Islet precursor cell (in vitro differentiated cells): ENCODE measurements at places on chromosomes 2 and 18.

DNA sequence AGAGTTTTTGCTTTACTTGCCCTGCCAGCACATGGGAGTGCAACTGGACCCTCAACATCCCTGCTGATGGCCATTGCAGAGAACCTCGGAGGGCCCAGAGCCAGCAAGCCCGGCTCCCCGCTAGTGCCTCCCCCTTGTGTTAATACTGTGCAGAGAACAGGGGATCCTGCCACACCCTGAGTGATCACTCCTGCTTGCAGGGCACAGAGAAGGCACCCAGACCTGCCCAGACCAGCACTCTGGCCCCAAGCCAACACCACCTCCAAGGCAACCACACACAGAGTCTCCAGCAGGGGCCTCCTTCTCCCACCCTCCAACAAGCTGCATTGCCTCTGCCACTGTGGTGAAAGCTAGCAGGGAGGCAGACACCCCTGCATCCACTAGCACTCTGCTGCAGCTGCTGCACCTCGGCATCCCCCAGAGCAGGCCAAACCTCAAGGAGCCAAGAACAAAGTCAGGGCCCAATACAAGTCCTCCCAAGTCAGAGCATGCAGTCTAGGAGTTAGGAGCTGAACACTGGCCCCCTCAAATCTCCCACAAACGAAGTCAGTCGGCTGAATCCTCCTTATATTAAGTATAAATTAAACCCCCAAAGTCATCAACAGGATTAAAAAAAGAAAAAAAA lies 157.7 kb downstream of the CCDC178 start:
- DNase-seq = peak; percentile 44

DNA sequence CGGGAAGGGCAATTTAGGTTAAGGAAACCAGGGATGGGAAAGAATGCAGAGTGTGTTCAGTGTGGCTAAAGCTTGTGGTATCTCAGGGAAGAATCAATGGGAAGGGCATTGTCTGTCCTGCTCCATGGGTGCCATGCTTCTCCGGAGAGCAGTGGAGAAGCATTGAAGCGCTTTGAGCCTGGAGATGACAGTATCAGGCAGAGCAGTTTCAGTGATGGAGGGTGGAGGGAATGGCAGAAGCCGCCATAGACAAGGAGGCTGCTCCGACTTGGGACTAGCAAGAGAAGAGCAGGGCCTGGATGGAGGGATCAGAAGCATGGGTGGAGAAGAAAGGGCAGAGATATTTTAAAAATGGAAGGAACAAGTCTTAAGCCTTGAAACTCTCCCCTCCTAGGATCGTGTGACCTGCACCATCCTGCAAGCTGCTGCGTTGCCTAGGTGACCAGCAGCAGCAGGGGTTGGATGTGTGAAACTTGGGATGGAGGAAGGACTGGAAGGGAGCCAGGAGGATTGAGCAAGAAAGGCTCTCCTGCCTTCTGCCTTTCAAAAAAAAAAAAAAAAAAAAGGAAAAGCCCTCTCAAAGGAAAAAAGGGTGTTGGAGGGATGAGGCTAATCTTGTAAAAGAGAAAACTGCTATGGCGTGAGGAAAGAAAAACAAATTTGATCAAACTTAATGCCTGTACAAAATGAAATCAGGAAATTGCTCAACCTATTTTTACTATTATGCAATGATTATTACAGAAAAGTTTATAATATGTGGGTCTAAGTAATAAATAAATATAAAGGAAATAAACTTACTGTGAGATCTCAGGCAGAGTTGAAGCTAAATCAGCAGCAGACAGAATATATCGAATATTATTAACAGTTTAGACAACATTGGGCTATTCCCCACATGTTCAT lies 493.8 kb upstream of the NRP2 start:
- DNase-seq = no peak

DNA sequence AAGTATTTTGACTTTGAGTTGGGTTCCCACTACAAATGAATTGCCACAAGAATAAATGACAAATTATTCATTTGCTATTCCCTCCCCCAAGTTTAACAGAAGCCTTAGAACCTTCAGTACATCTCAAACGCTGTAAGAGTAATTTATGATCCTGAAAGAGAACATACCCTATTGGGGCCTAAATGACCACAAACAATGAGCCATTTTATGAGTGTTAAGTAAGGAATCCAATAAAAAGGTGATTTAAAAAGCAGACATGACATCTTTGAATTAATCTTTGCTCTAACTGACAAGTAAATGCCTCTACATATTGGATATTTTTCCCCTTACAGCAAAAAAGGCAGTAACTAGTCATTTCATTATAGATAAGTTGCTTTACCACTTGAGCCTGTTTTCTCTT lies 136.9 kb downstream of the NRXN1 start:
- no peak for DNase-seq

DNA sequence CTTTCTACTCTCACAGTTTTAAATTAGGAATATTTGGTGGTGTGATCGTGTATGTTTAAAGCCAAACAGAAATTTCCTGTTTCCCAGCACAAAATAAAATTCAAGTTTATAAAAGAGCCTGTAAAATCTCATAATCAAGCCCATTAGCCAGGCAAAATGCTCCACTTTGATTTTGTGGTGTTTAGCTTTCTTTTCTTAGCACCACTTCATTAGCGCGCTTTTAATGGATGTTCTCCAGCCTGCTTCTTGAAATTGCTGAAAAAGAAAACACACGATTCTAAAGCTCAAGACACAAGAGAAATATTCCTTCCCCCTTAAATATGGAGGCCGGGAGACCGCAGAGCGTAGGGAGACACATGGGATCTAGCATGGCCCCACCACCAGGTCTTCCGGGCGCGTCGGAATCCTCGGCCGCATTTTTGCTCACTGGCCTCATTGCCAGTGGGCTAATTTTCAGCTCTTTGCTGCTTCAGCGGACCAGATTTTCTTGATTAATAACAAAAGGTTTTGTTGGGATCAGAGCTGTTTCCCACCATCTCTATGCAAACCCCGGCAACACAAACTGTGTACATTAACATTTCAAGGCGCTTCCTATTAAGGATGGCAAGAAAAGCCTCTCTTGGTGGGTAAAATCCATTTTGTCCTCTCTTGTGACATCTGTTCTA lies 40.4 kb upstream of the ID2 start:
- DNase-seq = no peak

GRCh38 chr18:9861157-9861556 lies 24.6 kb upstream of the TXNDC2 start:
- DNase-seq = no peak

DNA sequence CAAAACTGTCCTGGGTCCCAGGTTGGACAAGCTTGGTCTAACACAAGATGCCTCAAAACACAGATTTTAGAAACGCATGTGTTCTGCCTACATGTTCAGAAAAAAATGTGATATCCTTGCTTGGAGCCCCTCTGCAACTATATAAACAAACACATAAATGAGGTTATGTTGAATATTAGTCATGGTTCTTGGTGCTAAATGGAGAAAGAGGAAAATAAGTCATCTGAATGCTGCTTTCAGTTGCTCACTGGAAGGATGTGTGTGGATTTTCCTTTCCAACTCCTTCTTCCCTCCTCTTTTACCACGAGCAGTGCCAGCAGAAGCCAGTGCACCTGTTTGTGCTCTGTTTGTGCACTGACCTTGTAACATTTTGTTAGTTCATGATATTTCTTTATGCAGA lies 85.3 kb downstream of the PIEZO2 start:
- no peak for DNase-seq

DNA sequence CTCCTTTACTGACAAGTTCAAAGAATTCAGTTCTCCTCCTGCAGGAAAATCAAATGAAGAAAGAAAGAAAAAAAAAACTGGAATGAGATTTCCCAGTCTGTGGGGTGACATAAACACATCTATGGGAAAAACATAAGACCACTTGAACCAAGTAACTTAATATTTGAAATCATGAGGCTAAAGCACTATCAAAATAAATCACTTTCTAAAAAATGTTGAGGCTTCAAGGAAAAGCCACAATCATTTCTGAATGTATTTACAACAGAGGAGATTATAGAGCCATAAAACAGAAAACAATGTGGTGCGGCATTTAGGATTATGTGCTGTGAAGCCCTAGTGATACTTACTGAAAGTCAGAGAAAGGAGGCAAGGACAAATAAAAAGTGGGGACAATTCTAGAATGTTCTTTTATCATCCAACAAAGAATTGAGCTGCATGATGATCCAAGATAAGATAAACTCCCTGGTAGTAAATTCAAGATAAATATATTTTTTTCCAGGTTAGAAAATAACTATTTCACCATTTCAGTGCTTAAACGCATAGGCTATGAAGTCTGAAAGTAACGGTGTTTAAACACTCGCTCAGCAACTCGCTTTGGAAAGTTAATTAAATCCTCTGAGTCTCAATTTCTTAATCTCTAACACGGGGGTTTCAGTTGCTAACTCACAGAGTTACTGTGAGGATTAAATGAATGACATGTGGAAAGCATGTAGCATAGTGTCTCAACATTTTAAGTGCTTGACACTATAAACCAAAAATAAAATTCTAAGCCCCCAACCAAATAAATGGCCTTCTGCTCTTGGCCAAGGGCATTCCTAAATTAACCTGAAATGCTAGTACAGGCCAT lies 288.5 kb downstream of the AGPS start:
- DNase-seq = no peak

- no peak for DNase-seq
Observed at GRCh38 chr2:134320930-134321329, 67.1 kb downstream of the MGAT5 start.

GRCh38 chr2:237894396-237894979 lies 35.1 kb downstream of the RAMP1 start:
- DNase-seq = no peak

GRCh38 chr2:42839809-42840501 lies 47.6 kb upstream of the HAAO start:
- peak; percentile 47 for DNase-seq

GRCh38 chr2:86396291-86396785 lies 44.8 kb upstream of the KDM3A start:
- no peak for DNase-seq

DNA sequence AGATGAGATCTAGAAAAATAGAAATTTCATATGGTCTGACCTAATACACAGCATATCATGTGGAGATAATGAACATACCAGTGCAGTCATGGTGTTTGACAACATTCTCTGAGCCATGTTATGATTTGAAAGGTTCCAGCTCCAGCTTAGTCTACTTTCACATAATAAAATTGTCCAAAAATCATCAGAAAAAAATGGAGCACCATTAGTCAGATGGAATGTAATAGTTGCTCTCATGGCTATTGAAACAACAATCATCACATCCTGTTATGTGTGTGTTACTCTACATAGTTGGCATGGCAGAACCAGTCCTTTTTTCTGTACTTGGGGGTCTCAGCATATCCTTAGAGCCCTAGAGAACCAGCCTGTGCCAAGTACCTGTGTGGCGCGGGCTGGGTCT lies 678.9 kb upstream of the FANCL start:
- no peak for DNase-seq

GRCh38 chr2:223315813-223316212 lies 263.8 kb downstream of the KCNE4 start:
- no peak for DNase-seq
